Right ventricle myocardium inferior (tissue), 1 donor: ENCODE measurements at places on chromosomes 6 and 20.

DNA sequence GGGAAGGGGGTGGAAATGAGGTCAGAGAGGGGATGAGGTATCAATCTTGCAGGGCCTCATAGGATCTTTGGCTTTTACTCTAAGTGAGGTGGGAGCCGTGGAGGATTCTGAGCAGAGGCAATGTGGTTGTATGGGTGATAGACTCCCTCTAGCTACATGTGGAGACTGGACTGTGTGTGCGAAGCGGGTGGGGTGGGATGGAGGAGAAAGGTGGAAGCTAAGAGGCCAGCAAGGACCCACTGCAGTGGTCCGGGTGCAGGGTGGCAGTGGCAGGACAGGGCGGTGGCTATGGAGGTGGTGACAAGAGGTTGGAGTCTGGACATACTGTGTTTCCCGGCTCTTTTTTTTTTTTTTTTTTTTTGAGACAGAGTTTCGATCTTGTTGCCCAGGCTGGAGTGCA is 62.4 kb upstream of the PTPN1 start:
- no peak for DNase-seq

DNA sequence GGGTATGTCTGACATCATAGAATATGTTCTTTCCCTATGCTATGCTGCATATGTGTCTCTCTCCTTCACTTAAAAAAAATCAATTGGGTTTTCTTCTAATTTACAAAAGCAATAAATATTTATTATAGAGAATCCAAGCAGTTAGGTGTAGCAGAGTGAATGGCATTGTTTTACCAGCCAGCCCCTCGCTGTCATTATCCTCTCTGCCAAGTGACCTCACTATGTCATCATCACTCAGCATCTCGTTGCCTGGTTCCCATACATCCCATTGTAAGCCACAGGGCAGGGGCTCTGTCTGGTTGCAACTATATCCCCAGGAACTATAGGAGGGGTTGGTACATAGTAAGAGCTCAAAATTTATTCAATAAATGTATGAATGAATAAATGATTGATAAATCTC is 31.3 kb downstream of the KIAA0319 start:
- DNase-seq, result no peak

GRCh38 chr6:163816441-163816840 is 401.9 kb downstream of the QKI start:
- DNase-seq, result no peak

GRCh38 chr6:169175360-169175887 is 78.2 kb downstream of the THBS2 start:
- DNase-seq, result no peak

DNA sequence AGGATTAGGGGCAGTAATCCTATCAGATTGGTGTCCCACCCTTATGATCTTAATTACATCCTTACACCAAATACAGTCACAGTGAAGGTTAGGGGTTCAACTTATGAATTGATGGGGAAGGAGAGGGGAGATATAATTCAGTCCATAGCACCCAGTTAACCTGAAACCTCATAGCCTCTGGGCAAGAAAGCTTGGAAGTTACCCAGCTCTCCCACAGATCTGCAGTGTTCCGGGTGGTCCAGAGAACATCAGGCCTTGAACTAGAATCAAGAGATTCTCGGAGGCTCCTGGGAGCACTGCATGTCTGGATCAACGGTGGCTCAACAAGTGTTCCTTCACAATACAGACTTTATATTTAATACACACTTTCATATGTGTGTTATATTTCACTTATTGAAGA is 392.6 kb upstream of the MARCKS start:
- no peak for DNase-seq

- DNase-seq, result no peak
Observed at GRCh38 chr6:125076482-125076742, 77.2 kb upstream of the TPD52L1 start.

DNA sequence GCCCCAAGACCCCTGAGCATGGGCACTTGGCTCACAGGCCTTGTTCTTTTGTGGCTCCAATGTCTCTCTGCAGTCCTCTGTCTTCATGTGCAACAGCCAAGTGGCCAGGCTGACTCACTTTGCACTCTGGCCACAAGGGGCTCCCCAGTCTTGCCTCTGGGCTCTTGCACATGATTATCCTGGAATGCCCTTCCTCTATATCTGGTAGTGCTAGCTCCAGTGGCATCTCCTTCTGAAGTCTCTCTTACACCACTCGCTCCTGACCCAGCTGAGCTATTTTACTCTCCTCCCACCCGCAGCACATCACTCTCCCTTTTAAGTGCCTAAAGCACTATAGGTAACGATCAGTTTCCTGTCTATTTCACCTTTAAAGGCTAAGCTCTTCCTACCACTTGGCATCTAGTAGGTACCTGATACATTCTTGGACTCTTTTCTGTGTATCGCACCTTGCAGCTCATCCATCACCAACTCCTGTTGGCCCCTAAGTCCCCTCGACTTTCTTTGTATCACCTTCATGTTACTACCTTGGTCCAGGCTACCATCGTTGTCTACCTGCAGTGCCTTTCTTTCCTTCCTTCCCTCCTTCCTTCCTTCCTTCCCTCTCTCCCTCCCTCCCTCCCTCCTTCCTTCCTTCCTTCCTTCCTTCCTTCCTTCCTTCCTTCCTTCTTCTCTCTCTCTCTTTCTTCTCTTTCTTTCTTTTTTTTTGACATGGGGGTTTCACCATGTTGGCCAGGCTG is 211.9 kb upstream of the RNF24 start:
- DNase-seq, result no peak

DNA sequence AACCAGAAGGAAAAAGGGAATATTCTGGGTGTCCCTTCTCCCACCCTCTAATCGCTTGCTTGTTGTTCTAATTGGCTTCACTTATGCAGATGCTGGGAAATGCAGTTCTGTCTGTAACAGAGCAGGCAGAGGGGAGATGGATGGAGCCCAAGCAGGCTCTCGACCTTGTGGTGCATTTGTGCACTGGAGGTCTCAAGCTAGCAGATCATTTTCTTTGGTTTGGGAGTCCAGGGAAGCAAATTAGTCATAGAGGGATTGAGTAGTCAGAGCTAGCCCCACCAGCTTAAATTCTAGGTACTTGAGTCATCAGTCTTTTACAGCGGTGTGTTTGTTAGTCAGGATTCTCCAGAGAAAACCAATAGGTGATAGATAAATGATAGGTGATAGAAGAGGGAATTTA is 234.7 kb upstream of the ECI2 start:
- DNase-seq, result no peak

DNA sequence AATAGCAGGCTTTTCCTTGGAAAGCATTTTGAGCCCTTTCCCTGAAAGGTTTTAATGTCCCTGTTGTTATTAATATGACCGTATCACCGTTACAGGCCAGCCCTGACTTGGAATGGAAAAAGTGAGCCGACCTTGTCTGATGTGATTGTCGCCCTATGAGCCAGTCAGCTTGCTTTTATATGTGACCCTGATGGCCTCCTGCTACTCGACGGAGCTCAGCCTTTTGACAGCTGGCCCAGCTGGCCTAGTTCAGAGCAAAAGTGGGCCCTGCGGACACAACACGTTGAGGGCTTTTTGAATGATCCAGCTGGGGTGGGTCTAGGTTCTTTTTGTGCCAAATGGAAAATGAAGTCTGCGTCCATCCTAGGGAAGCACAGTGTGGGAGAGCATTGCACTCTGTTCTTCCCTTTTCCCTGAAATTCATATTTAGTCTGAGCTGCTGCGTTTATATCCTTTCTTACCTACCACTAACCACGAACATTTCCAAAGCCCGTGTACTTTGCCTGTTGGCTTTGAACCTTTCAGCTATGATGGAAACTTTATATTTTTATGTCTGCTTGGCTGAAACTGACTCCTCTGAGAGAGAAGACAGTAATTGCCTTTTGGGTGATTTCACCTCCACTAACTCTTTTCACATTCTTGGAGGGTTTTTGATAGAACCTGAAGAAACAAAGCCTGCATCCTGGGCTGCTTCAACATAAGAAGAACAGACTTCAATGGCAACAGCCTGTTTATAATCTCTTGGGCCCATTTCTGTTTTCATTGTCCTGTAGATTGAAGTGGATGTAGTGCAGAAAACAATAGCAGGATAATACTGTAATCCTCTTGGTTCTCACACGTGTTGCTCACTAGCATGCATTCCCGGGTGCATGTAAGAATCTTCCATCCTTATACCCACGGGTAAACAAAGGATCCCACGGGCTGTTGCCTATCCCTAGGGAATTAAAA is 121.8 kb upstream of the HDGFL1 start:
- peak; percentile 27 for DNase-seq

GRCh38 chr6:12009876-12010634 is 2.1 kb upstream of the HIVEP1 start:
- DNase-seq, result no peak

- DNase-seq, result no peak
Observed at GRCh38 chr20:12925210-12925755, 83.5 kb upstream of the SPTLC3 start.

- DNase-seq, result no peak
Observed at GRCh38 chr6:157898169-157898568, 75.1 kb downstream of the SNX9 start.

DNA sequence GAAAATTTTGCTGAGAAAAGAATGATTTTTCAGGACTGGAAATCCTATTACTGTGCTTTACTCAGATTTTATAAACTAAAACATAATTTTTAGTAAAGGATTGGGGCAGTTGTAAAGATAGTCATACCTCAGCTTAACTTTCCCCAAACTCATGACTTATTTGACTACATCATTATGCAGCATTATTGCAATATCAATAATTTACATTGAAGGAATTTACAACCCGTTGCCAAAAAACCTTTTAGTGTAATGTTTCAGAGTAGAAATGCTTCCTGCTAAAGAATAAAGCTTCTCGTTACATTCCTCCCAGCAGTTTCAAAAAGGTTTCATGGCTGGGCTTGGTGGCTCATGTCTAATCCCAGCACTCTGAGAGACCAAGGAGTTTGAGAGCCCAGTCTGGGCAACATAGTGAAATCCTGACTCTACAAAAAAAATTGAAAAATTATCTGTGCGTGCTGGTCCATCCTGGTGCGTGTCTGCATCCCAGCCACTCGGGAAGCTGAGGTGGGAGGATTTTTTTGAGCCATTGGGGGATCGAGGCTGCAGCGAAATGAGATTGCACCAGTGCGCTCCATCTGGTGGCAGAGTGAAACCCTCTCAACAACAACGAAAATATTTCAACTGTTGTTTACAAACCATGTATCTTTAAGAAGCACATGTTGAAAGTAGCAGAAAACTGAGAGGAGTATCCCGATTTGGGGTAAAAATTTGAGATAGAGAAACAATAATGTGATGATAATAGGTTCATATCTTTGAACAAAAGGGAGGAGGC is 4.4 kb downstream of the AMD1 start:
- no peak for DNase-seq

- DNase-seq, result no peak
Observed at GRCh38 chr6:112085286-112086065, 1.8 kb downstream of the TUBE1 start.
